ENCODE measurements at places on chromosomes 16 and 17.

DNA sequence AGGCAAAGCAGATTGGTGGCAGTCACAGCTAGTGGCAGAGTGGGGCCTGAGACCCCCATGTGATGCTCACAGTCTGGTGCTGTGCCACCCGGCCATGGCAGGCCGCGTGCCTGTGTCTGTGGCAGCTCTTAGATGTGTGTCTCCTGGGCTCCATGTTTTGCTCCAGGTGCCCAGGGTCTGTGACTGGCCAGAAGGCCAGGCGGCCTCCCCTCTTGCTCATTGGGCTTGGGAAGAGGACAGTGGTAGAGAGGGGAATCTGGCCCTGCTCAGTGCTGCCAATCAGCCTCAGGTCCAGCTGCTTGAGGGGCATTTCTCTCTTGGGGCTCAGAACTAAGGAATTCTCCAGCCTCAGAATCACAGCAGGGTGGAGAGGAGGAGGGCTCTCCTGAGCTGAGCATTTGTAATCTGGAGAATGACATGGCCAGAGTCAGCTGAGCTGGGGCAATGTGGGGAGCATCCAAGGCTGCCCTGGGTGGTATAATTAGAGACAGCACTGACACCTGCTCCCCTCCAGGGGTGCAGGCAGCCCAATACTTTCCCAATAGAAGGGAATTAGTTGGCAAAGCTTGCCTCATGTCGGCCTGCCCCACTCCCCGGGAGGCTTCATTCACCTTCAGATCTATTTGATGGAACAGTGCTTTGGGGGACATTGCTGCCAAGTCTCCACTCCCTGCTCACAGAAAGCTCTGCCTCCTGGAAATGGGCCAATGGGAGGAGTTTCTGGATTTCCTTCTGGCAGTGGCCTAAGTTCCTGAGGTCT lies 2.7 kb upstream of the LASP1NB start:
- DNase-seq, result peak; percentile 62

GRCh38 chr17:73610331-73610911 lies 33.8 kb downstream of the SDK2 start:
- no peak for DNase-seq

DNA sequence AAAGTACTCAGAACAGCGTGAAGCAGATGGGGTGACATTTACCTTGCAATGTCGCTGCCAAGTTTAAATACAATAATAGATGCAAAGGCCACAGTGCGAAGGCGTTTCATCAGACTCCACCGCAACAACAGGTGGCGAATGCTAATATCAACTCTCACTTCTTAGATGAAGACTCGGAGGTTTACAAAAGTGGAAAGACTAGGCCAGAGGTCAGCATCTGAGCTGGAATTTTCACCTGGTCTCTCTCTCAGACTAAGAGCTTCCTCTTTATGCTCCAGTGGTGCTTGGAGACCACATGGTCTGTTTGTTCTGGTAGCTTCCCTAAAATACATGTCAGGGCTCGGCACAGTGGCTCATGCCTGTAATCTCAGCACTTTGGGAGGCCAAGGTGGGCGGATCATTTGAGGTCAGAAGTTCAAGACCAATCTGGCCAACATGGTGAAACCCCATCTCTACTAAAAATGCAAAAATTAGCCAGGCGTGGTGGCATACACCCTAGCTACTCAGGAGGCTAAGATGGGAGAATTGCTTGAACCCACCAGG lies 169.1 kb downstream of the XYLT1 start:
- no peak for DNase-seq

DNA sequence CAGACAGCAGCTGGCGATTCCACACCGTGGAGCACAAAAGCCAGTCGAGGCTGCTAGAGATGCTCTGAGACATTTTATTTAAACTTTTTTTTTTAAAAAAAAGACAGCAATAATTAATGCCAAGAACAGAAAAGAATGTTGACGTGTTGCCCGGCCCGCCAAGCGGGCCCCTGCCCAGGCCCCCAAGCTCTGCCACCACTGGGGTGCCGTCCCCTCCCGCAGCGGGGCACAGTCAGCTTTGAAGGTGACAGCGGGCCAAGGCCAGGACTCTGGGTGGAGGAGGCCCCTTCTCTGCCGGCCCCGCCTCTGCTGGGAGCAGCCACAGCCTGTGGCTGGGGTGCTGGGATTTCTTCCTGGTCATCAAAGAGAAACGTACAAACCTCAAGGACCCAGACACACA lies 9.8 kb downstream of the RNF166 start:
- DNase-seq, result no peak

- no peak for DNase-seq
These were observed 37.9 kb upstream of the ADCY7 start for GRCh38 chr16:50228364-50228868.

GRCh38 chr17:76428511-76428910 lies 24.4 kb downstream of the UBE2O start:
- DNase-seq, result no peak

GRCh38 chr17:45228763-45229539 lies 7.3 kb downstream of the FMNL1 start:
- DNase-seq, result peak; percentile 96

DNA sequence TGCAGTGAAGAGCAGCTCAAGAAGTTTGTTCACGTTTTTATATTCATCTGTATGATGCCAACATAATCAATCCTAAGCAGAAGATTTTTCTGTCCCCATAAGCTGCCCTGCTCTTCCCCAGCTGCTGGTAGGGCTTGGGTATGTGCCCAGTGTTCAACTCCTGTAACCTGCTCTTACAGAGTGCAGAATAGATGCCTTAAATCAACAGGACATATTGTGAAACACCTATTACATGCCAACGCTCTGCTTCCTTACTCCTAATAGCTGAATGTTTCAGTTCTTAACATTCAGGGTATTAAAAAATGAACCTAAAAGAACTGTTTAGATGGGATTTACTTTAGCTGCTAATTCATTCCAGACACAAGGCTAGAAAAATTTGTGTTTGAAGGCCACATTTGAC lies 190.9 kb downstream of the HS3ST3A1 start:
- no peak for DNase-seq

DNA sequence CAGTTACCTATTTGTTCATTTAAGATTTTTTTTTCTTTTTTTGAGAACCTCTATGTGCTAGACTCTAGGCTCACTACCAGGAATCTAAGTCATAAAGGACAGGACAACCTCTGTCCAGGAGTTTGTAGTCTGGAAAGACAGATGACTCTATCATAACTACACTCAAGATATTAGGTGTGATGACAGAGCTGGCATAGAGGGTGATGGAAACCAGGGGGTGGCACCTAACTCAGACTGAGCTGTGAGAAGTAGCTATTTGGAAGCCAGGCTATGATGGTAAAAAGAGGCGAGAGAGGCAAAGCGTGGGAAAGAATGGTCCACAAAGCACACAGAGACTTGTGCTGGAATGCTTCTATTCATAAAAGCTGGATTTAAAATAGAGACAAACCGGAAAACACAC lies 372.3 kb downstream of the SEC14L1 start:
- DNase-seq, result no peak

DNA sequence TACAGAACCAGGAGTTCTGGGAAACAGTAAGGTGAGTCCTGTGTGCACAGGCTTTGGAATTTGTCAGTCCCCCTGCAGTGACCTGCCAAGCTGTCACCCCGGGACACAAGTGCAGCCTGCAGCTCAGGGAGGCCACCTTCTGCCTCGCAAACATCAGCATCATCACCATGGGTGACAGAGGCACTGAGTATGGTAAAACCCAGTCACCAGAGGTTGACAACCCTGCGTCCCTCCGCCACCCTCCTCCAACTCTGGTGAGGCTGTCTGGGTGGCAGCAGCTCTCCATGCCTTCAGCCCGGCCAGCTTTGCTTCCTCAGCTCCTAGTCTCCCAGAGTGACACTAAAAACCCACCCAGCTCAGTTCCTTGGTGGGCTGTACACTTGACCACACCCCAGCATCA lies 221.0 kb downstream of the CPPED1 start:
- DNase-seq, result no peak

GRCh38 chr17:75839942-75840798 lies 4.0 kb downstream of the UNC13D start:
- no peak for DNase-seq

DNA sequence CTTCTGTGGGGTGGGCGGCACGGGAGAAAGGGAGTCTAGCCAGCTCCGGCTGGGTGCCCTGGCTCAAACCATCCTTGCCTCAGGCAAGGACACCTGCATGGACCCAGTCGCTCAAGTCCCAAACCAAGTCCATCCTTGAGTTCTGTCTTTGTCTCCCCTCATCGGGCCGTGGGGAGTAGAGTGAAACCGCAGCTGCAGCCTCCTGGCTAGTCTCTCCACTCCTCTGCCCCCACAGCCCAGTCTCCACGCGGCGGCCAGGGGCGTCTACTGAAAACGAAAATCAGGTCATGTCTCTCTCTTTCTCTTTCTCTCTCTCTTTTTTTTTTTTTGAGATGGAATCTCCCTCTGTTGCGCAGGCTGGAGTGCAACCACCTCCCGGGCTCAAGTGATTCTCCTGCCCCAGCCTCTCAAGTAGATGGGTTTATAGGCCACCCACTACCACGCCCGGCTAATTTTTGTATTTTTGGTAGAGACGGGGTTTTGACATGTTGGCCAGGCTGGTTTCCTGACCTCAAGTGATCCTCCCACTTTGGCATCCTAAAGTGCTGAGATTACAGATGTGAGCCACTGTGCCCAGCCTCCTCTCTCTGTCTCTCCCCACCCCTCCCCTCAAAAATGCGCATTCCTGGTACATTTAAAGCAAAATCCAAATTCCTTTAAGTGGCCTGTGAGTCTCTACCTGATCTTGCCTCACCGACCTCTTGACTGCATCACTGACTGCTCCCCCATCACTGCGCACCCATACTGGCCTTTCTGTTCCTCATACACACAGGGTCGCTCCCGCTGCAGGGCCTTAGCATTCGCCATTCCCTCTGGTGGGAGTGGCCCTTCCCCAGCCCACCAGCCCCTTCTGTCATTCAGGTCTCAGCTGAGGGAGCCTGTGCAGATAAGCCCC lies 17.7 kb upstream of the RMI2 start:
- no peak for DNase-seq

- DNase-seq, result peak; percentile 54
These were observed 201.4 kb upstream of the CHMP6 start for GRCh38 chr17:80790021-80790765.

DNA sequence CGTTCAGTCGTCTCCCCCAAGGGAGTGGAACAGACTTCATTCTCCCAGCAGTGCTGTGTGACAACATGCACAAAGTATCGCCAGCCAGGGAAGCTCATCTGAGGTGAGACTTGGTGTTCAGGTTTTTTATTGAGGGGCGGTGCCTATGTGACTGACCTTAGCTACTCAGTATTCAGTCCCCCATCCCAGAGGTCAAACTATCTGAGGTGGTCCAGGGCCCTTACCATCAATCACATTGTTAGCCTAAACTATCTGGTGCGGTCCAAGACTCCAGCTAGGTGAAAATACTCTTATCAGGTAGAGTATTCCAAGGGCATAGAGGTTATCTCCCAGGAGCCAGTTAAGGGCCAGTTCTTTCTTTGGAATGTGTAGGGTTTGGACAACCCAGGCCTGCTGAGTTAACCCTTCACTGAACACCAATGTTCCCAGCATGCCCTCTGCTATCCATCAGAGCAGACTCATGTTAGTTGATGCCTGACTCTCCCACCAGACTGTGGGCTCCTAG lies 5.4 kb upstream of the CACNG1 start:
- DNase-seq, result no peak

DNA sequence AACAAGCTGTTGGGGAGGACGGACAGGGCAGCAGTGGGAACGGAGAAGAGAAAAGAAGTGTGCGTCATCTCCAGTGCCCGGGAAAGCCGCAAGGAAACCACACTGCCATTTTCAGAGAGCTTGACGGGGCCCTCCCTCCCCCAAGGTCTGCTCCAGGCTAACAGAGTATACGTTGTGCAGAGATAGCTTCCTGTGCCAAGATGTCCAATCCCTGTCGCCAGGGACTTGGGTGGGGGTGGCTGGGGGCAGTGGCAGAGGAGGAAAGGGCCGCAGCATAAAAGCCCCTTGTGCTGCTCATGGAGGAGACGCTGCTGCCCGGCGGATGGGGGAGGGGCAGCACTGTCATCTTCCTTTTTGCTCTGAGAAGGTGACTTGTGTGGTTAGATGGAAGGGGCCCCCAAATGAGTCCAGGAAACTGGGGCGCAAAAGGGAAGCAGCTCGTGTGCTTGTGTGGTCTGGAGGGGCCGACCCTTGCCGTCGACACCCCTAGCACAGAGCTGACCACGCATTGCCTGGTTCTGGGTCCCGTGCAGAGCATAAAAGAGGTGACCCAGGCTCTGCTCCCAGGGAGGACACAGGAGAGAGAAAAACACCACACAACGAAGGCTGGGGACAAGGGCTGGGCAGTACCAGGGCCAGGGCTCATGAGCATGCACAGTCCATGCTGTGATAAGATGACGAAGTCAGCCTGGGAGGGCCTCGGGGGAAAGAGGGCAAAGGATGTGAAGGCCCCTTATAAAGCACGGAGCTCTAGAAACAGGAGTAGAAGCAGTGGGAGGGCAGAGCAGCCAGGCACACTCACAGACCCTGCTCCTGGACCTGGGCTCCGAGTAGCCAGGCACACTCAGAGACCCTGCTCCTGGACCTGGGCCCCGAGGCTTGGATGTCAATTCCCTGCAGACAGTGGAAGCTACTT lies 372.7 kb downstream of the SLC39A11 start:
- DNase-seq, result no peak

DNA sequence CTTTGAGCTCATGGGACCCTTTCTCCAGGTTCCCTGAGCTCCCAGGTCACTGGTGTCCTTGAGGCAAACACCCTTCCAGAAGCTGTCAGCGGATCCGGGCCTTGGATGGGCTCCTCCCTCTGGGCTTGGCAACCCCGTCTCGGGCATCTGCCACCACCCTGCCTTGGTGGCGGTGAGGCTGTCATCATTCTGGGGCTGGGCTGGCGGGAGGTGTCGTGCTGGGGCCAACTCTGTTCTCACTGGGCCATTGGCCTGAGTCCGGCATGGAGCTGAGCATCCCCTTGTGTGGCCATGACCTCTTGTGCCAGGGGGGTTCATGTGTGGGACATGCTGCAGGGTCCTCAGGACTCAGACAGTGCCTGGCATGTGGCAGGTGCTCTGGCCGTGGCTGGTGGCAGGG lies 197.6 kb downstream of the LAT start:
- DNase-seq, result no peak

- no peak for DNase-seq
These were observed 9.1 kb downstream of the SHCBP1 start for GRCh38 chr16:46612121-46612520.

DNA sequence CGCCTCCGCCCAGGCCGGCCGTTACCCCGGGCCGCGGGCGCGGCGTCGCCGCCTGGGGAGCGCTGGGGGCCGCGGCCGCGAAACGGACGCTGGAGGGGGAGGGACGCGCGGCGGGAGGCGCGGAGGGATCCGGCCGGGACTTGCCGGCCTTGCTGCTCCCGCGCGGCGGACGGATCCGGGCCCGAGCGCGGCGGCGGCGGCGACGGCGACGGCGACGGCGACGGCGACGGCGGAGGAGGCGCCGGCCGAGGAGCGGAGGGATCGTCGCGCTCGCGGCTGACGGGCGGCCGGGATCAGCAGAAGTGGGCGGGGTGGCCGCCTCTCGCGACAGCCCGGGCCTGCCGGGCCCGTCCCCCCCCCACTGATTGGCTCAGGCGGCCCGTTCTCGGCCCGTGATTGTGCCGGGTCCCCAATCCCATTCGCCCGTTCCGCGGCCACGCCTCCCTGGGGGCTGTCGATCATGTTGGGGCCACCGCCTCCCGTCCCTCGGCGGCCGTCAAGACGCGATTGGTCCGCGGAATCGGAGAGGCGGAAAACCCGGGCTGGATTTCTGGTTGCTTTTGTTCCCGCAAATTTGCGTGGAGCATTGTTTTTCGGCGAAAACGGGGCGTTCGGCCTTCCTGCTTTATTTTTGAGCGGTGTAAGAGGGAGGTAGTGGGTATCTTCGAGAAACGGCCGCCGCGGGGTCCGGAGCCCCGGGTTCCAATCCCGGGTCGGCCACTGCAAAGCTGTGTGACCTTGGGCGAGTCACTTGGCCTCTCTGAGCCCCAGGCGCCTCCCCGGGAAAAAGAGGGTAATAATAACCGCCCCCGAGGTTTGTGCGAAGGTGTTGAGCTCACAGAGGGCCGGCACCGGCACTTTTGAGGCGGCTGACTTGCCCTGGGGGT lies at the start of gene ZCCHC14:
TSS of gene ZCCHC14 (minus strand) at position 304 of the 887 bp plus-strand sequence. CDS start 786 bp downstream, outside the sequence.
- DNase-seq, result peak; percentile 99
